ENCODE measurements at places on chromosomes 2 and 18.

- no peak for DNase-seq
Measured at GRCh38 chr2:106972782-106973181, 86.8 kb upstream of the ST6GAL2 start.

DNA sequence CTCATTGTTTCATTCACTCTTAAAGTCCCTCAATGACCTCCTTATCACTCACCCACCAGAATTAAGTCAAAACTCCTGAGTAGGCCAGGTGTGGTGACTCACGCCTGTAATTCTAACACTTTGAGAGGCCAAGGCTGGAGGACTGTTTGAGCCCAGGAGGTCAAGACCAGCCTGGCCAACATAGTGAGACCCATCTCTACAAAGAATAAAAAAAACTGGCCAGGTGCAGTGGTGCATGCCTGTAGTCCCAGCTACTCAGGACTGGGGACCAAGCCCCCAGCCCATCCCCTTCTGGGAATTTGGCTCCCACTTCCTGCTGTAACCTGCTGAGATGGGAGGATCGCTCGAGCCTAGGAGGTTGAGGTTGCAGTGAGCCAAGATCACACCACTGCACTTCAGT lies 28.9 kb downstream of the TMEM247 start:
- DNase-seq, result no peak

- no peak for DNase-seq
Measured at GRCh38 chr2:180985771-180986395, 5.5 kb downstream of the UBE2E3 start.

- DNase-seq, result no peak
Measured at GRCh38 chr2:162465430-162465829, 121.5 kb downstream of the GCA start.

- DNase-seq, result no peak
Measured at GRCh38 chr2:101818531-101819451, 121.3 kb downstream of the MAP4K4 start.

GRCh38 chr2:37711831-37712230 lies 40.4 kb upstream of the CDC42EP3 start:
- no peak for DNase-seq

GRCh38 chr18:55248495-55248894 lies 289.2 kb upstream of the CCDC68 start:
- DNase-seq, result no peak
